ENCODE measurements at places on chromosomes 6 and 20.

GRCh38 chr20:1164871-1165270 lies 19.9 kb downstream of the TMEM74B start:
- DNase-seq = no peak

DNA sequence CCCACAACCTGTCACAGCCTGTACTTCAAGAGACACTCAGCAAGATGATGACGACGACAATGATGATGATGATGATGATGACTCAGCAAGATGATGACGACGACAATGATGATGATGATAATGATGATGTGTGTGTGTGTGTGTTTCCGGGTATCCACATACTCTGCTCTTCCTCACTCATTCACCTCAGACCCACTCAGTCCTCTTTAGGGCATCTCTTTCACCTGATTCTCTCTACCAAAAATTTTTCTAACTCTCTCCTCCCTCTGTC lies 1.2 kb upstream of the EIF6 start:
- peak; percentile 25 for DNase-seq

DNA sequence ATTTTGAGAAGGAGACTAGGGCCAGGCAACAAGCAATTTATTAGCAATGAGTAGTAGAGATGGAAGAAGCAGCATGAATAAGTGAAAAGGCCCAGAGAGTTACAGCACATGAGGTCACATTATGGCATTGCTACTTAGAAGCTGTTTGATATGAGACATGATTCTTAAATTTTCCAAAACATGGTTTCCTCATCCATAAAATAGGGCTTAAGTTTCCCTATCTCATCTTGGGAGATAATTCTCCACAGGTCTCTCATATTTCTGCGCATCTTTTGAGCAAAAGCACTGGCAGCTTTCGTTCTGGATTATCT lies 656.1 kb downstream of the EPHA7 start:
- no peak for DNase-seq

DNA sequence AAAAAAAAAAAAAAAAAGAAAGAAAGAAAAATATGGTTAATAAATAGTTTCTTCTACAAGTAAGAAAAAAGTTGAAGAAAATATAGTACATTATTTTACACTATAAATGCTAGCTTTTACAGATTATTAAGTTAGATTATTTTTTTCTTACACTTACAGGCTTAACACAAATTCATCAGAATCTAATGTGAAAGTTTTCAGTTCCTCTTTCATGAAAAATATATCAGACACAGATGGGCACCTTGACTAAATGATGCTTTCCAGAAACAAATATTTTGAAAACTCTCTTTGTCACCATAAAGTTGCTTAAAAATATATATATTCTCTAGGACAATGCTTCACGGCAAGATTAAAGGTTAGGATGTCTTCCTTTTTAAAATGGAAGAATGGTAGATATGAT lies 321.8 kb upstream of the HSF2 start:
- no peak for DNase-seq

GRCh38 chr6:145260484-145261175 lies 474.7 kb downstream of the EPM2A start:
- DNase-seq = no peak

DNA sequence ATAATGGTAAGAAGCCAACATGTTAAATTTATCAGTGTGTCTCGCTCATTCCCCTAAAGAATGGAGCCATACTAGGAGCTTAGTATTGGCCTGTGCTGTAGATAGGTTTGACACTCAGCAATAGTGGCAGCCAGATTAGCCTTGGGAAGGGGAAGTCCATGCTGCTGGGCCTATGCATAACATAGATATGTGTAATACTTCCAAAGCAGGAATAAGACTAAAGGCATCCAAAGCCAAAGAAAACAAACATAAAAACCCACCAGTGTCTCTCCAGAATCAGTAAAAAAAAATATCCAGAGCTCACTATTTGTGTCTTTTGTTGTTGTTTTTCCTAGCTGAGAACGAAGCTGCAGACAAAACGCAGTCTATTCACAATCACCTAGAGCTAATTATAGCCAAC lies 104.2 kb upstream of the STXBP5 start:
- no peak for DNase-seq

DNA sequence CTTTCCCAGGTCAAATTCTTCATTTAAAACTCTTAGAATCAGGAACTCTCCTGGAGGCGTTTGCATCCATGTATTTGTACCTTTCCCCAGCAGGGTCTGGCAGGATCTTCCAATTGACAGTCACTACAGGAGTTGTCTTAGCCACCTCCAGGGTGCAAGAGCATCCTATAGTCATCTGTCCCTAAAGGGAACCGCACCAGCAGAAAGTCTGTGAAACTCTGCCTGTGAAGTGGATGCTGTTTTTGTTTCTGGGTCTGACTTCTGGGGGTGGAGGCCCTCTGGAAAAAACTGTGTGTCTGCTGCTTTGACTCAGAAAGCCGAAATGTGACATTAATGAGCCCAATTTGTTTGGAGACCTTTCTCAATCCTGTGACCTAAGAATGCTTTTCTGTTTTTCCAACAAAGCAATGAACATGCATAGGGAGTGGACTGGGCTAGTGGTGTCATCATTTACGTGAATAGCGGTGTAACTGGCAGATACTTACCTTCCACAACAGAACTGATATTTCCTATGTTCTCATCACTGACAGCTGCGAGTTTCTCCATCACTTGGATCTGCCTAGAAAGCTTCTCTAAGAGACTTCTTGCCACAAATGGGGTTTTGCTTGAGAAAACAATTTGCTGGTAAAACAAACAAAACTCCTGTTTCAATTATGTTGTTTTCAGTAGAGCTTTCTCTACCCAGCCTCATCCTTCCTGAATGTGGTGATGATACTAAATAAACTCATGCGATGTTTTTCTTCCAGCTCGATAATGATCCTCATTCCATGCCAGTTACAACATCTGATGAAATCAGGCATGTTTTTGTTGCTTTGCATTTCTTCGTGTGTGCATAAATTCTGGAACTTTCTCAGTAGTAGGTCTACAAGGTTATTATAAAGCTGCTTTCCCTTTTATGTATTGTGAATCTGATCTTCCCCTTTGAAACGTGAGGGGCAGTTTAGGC lies 33.3 kb upstream of the ARMH2 start:
- DNase-seq = peak; percentile 47

DNA sequence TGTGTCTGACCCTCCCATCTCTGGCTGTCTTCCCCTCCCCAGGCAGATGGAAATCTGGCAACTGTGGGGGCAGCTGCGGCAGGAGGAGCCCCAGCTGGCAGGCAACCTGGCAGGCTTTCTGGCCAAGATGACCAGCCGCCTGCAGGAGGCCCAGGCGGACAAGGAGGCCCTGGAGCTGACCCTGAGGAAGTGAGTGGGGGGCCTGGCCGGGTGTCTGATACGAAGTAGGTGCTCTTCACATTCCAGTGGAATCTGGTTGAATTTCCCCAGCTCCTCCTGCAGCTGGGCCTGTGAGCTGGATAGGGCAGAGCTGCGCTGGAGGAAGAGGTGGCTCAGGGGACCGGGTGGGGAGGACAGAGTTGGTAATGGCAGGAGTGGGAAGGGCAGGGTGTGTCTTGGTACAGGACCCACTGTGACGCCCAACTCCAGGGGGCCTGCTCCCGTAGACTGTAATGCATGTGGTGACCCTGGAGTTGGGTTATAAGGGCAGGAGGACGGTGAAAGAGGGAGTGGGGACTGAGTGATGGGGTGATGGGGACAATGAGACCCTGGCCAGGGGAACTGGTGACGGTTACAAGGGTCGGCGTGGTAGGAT lies 19.7 kb downstream of the RAB44 start:
- no peak for DNase-seq

- DNase-seq = no peak
These were observed 5.1 kb upstream of the MBOAT1 start for GRCh38 chr6:20217324-20217855.

GRCh38 chr20:25549843-25550477 lies 35.4 kb downstream of the NINL start:
- no peak for DNase-seq

DNA sequence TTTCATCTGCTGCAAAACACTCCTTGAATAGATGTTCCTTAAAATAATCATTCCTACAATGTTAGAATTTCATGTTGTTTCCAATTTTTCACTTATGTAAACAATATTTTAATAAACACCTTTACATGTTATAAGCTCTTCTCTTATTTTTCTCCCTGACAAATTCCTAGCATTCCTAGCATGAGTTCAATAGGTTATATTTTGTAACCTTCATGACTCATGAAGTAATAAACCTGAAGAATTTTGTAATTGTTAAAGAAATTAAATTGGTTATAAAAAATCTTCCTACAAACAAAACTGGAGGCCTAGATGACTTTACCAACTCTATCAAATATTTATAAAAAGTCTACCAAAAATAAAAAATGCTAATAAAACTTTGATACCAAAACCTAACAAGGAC lies 66.3 kb downstream of the NT5E start:
- no peak for DNase-seq

- no peak for DNase-seq
These were observed 14.1 kb upstream of the GATA5 start for GRCh38 chr20:62489932-62490263.

DNA sequence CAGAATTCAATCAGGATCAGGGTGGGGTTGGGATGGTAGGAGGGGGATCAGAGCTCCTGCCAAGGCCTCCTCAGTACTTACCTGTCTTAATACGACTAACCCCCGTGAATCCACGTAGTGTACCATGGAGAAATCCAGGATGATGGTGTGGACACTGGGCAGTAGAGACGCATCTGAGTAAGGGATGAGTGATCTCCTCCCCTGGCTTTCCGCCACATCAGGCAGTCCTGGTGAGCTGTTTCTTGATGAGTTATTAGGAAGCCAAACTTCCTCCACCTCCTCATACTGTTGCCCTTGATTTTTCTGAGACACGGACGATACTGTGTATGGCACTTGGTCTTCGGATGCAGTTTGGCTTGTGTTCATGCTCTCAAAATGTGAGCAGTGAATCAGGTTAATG lies 34.2 kb upstream of the SRPK1 start:
- no peak for DNase-seq

- DNase-seq = peak; percentile 75
These were observed 50.4 kb downstream of the HLA-DPB1 start for GRCh38 chr6:33126101-33126714.
